ENCODE measurements at places on chromosomes 3 and 15. TPM values are rescaled to one million over a fixed set of nuclear protein-coding genes. Genes with fewer than 3 reads are reported as not detected.

The KLHL40 gene
- total RNA-seq: not detected

The ACTC1 gene
- 13.0 TPM for total RNA-seq

The UBA7 gene
- total RNA-seq: 79.4 TPM

The ANKUB1 gene
- total RNA-seq: 3.5 TPM

The CCR9 gene
- not detected for total RNA-seq

The TOMM70 gene
- total RNA-seq: 27.5 TPM

The CACNA1D gene
- total RNA-seq: 96.8 TPM

The SLC12A1 gene
- 0.03 TPM for total RNA-seq

The SI gene
- not detected for total RNA-seq

The ARHGAP31 gene
- total RNA-seq: 45.8 TPM

The CCDC54 gene
- total RNA-seq: not detected

DNA sequence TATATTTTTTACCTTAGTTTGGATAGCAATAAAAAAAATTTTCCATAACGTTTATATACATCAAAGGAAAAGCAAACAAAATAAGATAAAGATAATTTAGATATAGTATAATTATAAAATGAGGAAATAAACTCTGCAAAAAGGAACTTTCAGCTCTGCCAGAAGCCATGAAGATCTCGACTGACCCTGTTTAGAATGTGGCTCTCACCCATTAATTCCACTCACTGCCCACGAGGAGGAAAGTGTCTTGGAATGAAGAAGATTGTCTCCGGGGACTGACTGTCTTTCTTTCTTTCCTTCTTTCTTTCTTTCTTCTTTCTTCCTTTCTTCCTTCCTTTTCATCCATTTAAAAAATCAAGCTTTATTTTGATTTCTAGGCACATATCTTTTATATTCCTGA lies 20.1 kb upstream of the PRR20G start:
- H3K36me3 ChIP-seq: no peaks in the 10 kb centered on the region
- H3K27me3 ChIP-seq: no peaks in the 10 kb centered on the region
- no peak overlapping the region for H3K27ac ChIP-seq
- H3K4me3 ChIP-seq: no peak overlapping the region

DNA sequence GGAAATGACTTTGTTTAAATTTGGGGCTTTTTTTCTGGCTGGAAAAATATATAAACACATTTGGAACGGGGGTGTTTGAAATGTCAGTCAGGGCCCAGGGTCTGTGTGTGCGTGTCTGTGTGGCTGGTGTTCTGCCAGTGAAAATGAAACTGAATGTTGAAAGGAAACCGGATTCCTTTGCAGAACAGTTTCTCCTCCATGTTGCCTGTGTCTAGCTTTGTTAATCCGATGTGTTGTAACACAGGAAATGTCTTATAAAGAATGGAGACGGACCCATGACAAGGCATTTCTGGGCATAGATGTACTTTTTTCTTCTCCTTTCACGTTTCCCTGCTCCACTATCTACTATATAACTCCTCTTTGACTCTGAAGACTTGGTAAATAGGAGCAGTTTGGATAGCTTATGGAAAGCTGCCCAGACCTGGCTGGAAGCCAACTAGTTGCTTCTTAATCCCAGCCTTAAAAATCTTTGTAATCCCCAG lies 2.8 kb downstream of the SQOR start:
- H3K4me1 ChIP-seq: peaks cover 14% of the 10 kb centered on the region
- peak; percentile 92 for DNase-seq
- peak overlapping the region; percentile 84 for H3K27ac ChIP-seq
- H3K27me3 ChIP-seq: peaks cover 3% of the 10 kb centered on the region

DNA sequence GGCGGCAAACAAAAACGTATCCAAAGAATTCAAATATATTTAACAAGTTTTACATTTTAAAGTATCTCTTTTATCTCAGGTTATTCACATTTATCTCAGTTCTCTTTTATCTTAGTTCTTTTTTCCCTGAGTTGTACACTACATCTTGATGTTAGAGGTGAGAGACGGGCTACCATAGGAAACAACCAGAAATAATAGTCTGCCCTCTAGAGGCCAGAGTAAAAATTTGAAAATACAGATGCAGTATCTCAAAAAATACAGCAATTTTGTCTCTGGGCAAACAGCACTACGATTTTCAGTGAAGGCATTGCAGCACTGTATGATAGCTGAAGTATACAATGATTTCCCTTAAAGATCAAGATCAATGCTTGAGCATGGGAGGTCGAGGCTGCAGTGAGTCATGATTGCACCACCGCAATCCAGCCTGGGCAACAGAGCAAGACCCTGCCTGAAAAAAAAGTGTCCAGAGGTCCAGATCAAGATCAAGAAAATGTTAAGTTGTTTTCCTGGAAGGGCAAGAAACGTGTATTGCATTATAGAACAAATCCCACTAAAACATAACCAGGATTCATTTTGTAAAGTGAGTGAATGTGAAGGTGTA lies 82.6 kb upstream of the ATP11B start:
- DNase-seq: peak; percentile 37
- no peaks in the 10 kb centered on the region for H3K27me3 ChIP-seq
- H3K27ac ChIP-seq: no peak overlapping the region
- no peak overlapping the region for H3K4me3 ChIP-seq

- DNase-seq: peak; percentile 83
- no peaks in the 10 kb centered on the region for H3K27me3 ChIP-seq
- peaks cover 9% of the 10 kb centered on the region for H3K36me3 ChIP-seq
- H3K27ac ChIP-seq: no peak overlapping the region
These were observed 8.2 kb downstream of the XYLB start for GRCh38 chr3:38354588-38355330.

- H3K4me1 ChIP-seq: no peaks in the 10 kb centered on the region
- H3K4me3 ChIP-seq: no peak overlapping the region
- DNase-seq: no peak
- no peak overlapping the region for H3K27ac ChIP-seq
- no peaks in the 10 kb centered on the region for H3K36me3 ChIP-seq
- no peaks in the 10 kb centered on the region for H3K27me3 ChIP-seq
These were observed 50.6 kb downstream of the SV2B start for GRCh38 chr15:91150502-91151160.

- H3K27me3 ChIP-seq: no peaks in the 10 kb centered on the region
- peaks cover 41% of the 10 kb centered on the region for H3K4me1 ChIP-seq
- peaks cover 2% of the 10 kb centered on the region for H3K36me3 ChIP-seq
- no peak for DNase-seq
These were observed 12.9 kb downstream of the LOXL1 start for GRCh38 chr15:73939138-73939537.

GRCh38 chr3:127291611-127292010 lies 3.8 kb upstream of the PRR20G start:
- H3K27me3 ChIP-seq: no peaks in the 10 kb centered on the region
- H3K36me3 ChIP-seq: no peaks in the 10 kb centered on the region
- DNase-seq: no peak
- H3K4me3 ChIP-seq: no peak overlapping the region
- H3K27ac ChIP-seq: no peak overlapping the region
- H3K4me1 ChIP-seq: no peaks in the 10 kb centered on the region

GRCh38 chr3:106824856-106825255 lies 552.4 kb upstream of the CCDC54 start:
- no peak overlapping the region for H3K4me3 ChIP-seq
- H3K27ac ChIP-seq: no peak overlapping the region
- H3K36me3 ChIP-seq: no peaks in the 10 kb centered on the region

- H3K4me3 ChIP-seq: no peak overlapping the region
- H3K27me3 ChIP-seq: no peaks in the 10 kb centered on the region
- peaks cover 5% of the 10 kb centered on the region for H3K4me1 ChIP-seq
- peak overlapping the region; percentile 80 for H3K27ac ChIP-seq
These were observed 22.8 kb downstream of the MYO1E start for GRCh38 chr15:59349680-59350420.

GRCh38 chr3:136291302-136291701 lies 41.2 kb downstream of the PCCB start:
- H3K4me1 ChIP-seq: no peaks in the 10 kb centered on the region
- no peaks in the 10 kb centered on the region for H3K27me3 ChIP-seq
- H3K27ac ChIP-seq: no peak overlapping the region
- peaks cover 6% of the 10 kb centered on the region for H3K36me3 ChIP-seq
- DNase-seq: no peak

DNA sequence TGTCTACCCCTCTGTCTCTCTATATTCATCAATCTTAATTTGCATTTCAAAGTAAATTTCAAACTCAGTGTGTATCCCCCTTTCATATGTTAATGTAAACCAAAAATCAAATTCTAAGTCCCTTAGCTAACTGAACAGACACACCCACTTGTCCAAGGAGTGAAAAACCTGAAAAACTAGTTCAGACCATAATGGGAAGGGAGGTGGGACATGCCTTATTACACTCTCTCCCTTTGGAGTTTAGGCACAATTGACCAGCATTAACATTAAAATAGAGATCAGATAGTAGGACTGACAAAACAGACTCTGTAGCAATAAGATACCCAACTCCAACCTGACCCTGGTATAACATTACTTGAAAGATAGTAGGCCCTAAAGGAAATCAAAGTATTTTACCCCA lies 247.7 kb upstream of the GADL1 start:
- no peaks in the 10 kb centered on the region for H3K4me1 ChIP-seq
- no peaks in the 10 kb centered on the region for H3K27me3 ChIP-seq
- H3K36me3 ChIP-seq: no peaks in the 10 kb centered on the region
- peak; percentile 43 for DNase-seq
- no peak overlapping the region for H3K4me3 ChIP-seq

DNA sequence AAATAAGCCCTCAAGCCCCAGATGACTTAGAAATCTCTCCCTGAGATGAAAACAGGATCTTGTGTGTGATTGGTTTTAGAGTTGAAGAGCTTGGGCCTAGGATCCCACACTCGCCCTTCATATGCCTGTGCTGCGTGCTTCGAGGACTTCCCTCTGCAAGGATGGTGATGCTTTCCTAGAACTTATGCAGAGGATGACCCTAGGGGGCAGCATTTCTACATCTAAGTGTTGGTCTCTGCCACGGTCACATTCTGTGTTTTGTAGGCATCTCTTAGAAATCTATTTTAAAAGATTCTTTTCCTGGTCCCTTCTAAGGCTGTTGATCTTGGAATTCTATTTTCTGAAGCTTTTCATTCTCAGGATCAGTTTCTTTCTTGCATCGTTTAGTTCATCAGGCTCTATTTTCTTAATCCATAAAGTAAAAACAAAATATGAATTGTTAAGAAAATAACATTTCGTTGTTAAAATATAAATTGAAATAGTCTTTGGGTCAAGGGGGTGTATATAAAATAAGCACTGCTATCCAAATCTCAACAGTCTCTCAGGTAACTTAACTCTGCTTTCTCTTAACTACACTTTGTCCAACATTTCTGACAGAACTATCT lies 45.7 kb downstream of the WDR76 start:
- H3K36me3 ChIP-seq: peaks cover 2% of the 10 kb centered on the region
- peak; percentile 68 for DNase-seq
- no peak overlapping the region for H3K4me3 ChIP-seq

DNA sequence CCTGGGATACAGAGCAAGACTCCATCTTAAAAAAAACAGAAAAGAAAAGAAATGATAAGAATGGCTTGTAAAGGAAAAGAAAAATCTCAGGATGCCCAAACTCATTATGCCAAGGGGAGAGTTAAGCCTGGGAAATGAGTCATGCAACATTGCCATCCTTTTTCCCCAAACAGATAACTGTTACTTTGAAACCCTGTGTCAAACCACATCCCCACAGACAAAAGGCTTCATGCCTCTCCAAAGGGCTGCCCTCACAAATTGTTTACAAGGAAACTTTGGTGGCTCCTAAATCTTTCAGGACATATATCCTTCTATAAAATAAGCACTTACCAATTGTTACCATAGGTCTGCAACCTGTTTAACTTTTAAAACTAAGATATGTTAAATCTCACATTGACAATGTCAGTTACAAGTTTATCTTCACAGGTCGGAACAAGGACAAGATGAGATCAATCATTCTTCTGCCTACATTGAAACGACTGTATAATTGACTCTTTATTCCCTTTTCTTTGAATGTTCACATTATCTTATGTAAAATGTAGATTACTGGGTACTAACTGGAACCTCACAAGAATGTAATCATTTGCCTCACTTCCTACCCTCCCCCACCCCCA lies 18.6 kb upstream of the SENP7 start:
- no peaks in the 10 kb centered on the region for H3K36me3 ChIP-seq
- no peak for DNase-seq
- no peak overlapping the region for H3K27ac ChIP-seq
- no peaks in the 10 kb centered on the region for H3K4me1 ChIP-seq
- no peak overlapping the region for H3K4me3 ChIP-seq
- no peaks in the 10 kb centered on the region for H3K27me3 ChIP-seq

- H3K4me1 ChIP-seq: no peaks in the 10 kb centered on the region
- no peak for DNase-seq
- H3K4me3 ChIP-seq: no peak overlapping the region
These were observed 287.3 kb upstream of the MME start for GRCh38 chr3:154792828-154793227.

GRCh38 chr3:197466586-197467399 lies 89.0 kb downstream of the BDH1 start:
- H3K27ac ChIP-seq: no peak overlapping the region
- no peak overlapping the region for H3K4me3 ChIP-seq
- no peaks in the 10 kb centered on the region for H3K4me1 ChIP-seq

DNA sequence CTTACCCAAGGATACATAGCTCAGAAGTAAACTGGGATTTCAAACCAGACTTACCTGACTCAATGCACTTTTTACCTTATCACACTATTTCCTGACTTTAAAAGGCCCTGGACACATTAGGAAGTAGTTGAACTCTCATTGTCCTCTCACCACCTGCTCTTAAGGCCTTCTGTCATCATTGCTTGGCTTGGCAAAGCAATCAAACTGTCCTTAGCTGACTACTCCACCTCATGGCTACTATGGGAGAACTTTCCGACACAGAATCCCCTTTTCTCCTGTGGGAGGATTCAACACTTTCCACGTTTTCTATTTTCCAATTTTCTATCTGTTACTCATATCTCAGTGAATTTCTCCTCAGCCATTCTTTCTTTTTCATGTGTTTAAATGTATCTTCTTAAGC lies 55.4 kb downstream of the ZNF148 start:
- H3K36me3 ChIP-seq: peaks cover 2% of the 10 kb centered on the region
- no peak overlapping the region for H3K27ac ChIP-seq
- H3K4me1 ChIP-seq: peaks cover 7% of the 10 kb centered on the region
- no peak overlapping the region for H3K4me3 ChIP-seq
- H3K27me3 ChIP-seq: no peaks in the 10 kb centered on the region

DNA sequence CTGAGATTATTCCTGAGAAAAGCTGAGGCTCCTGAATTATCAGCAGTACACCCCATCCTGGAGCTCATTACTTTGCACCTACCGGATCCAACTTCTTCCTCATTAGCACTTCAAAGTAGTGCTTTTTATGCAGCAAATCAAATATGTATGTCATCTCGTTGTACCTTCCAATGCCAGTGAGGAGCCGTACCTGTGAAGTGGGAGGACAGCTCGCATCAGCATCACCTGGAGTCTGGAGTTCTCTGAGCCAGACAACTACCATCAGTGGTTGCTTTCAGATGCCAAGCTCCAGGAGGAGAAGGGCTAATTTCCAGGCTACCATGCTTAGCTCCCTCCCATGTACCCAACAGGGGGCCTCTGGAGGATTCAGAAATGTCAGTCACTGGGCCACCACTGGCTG lies 32.4 kb downstream of the EIF3J start:
- H3K27me3 ChIP-seq: no peaks in the 10 kb centered on the region
- H3K36me3 ChIP-seq: peaks cover 40% of the 10 kb centered on the region
- H3K27ac ChIP-seq: no peak overlapping the region
- DNase-seq: no peak
- no peaks in the 10 kb centered on the region for H3K4me1 ChIP-seq
- no peak overlapping the region for H3K4me3 ChIP-seq

- H3K4me3 ChIP-seq: no peak overlapping the region
- H3K27ac ChIP-seq: no peak overlapping the region
- DNase-seq: no peak
- H3K4me1 ChIP-seq: no peaks in the 10 kb centered on the region
- no peaks in the 10 kb centered on the region for H3K27me3 ChIP-seq
These were observed 289.9 kb downstream of the SHOX2 start for GRCh38 chr3:157816296-157816695.

Measured in lung (tissue), 17 donors.